Smooth muscle cell of the coronary artery (primary cell): ENCODE measurements at places on chromosomes 13 and 19. TPM values are rescaled to one million over a fixed set of nuclear protein-coding genes. Genes with fewer than 3 reads are reported as not detected.

Gene ZNF792
- total RNA-seq: 4.8 TPM in 2 replicates

Gene SULT2B1
- total RNA-seq: 0.12 and 0.23 TPM in 2 replicates

Gene NUP58
- total RNA-seq: 15.1 and 36.7 TPM in 2 replicates

Gene SMIM24
- not detected in 2 replicates for total RNA-seq

Gene MYBPC2
- not detected in 2 replicates for total RNA-seq
